ENCODE measurements at places on chromosomes 13 and 19.

DNA sequence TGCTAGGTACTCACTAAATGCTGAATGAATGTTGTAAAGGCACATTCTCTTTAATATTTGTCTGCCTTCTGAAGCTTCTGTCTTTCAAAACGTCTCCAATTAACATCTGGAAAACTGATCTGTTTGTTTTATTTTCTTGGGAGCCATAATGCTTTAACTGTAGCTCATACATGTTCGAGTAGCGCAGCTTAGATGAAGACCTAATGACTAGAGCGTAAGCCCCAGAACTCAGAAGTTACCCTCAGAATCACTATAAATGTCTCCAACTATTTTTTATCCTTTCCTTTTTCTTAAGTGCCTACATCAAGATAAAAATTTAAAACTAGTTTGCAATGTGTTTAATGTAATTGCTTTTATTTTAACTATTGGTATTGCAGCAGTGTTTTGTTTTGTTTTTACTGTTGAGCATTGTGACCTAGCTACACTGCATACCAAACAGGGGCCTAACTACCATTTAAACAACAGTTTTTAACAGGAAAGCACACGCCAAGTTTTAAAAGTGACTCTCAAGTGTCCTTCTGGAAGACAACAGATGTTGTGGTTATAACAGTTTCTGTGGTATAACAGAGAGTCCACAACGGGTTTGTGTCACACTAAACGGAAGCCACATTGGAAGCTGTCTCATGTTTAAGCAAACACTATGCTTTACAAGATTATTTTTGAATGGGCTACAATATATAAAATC is 42.0 kb downstream of the MRPL57 start:
- DNase-seq, result no peak

GRCh38 chr13:99228737-99229691 is 28.4 kb downstream of the UBAC2 start:
- DNase-seq, result no peak

GRCh38 chr13:74017301-74018061 is 116.7 kb downstream of the KLF12 start:
- no peak for DNase-seq

GRCh38 chr19:28504139-28504538 is 708.8 kb downstream of the UQCRFS1 start:
- no peak for DNase-seq

- DNase-seq, result no peak
Observed at GRCh38 chr13:113305208-113305607, 8.2 kb downstream of the LAMP1 start.

GRCh38 chr19:49189259-49189658 is 31.7 kb downstream of the TRPM4 start:
- DNase-seq, result no peak

DNA sequence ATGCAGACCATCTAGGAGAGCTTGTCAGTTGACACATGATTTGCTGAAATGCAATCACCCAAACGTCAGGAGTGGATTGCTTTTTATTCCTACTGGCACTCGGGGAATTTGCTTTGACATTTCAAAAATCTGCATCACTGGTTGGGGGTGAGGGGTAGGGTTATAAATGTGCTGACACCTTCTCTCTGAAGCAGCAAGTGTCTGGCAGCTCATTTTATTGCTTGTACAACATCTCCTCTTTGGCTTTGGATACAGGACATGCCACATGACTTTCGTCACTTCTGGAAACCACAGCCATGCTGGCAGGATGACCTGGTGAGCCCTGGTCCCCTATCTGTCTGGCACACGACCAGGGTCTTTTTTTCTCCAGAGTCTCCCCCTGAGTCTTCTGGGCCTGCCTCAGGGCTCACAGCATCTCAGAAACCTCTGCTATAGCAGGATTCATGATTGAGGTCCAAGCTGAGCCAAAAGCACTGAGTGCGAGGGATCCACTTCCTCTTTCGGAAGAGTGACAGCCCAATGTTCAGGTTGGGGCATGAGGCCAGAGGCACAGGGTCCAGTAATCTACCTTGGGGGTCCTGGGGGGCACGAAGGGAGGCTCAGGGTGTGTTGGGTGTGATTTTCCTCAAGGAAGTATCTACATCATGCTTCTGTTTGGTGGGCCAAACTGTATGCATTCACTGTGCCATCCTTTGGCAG is 60.1 kb downstream of the HSPH1 start:
- DNase-seq, result no peak

DNA sequence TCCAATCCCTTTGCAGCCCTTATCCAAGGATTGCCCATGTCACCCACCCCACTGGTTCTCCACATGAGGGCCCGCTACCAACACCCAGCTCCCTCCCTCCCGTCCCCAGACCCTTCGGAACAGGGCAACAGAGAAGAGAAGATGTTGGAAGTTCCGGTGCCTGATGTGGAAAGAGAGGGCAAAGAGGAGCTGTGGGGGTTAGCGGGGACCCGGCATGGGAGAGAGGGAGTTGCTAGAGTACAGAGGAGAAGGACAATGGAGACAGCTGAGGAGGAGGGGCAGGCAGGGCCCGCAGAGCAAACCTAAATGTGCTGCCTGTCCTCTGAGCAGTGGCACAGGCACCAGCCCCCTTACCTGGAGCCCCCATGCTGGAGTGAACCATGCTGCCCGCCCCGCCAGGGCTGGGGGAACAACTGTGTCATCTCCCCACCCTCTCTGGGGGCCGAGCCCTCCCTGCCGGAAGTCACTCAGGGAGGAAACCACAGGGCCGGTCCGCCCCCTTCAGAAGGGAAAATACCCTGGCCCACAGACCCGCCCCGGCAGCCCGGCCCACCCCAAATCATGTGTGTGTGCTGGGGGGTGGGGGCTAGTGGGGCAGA is at the start of gene POU2F2:
Gene POU2F2 (minus strand): TSS at position 417 of the 599 bp plus-strand sequence. CDS start 35 bp downstream, at position 382.
- DNase-seq, result peak; percentile 94

- DNase-seq, result peak; percentile 32
Observed at GRCh38 chr19:19403373-19403901, 2.0 kb upstream of the GATAD2A start.

DNA sequence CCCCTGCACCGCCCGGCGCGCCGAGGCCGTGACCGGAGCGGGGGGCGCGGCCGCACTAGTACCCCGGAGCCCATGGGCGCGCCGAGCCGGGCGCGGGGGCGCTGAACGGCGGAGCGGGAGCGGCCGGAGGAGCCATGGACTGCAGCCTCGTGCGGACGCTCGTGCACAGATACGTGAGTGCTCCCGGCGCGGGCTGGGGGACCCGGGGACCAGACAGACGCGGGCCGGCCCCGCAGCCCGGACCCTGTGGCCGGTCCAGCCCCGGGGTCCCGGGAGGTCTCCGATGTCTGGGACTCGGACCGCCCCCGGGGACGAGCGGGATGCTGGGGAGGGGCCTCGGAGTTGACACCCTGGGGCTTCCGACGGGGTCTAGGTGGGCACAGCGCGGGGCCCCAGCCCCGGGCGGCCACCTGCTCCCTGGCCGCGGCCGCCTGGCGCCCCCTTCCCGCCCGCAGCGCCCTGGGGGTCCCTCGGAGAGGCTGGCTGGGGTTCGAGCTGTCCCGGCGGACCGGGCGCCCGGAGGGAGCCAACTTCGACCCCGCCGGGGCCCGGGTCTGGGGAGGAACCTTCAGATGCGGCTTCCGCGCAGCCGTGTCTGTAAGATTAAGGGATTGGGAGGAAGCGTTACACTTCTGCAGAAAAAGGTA is 568 bp downstream of the ATP11A start:
- no peak for DNase-seq

GRCh38 chr19:40529093-40529954 is 47.3 kb upstream of the SHKBP1 start:
- DNase-seq, result peak; percentile 89

DNA sequence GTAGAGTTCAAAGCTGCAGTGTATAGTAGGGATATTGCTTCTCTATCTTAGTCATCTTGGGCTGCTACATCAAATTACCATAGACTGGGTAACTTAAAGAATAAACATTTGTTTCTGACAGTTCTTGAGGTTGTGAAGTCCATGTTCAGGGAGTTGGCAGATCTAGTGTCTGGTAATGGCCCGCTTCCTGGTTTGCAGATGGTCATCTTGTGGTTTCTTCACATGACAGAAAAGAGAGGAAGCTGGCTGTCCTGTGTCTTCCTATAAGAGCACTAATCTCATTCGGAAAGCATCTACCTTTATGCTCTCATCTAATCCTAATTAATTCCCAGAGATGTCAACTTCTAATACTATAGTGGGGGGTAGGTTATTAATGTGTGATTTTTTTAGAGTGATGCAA is 6.2 kb downstream of the ZNF763 start:
- no peak for DNase-seq

- DNase-seq, result no peak
Observed at GRCh38 chr19:46841458-46842083, 9.1 kb downstream of the AP2S1 start.

DNA sequence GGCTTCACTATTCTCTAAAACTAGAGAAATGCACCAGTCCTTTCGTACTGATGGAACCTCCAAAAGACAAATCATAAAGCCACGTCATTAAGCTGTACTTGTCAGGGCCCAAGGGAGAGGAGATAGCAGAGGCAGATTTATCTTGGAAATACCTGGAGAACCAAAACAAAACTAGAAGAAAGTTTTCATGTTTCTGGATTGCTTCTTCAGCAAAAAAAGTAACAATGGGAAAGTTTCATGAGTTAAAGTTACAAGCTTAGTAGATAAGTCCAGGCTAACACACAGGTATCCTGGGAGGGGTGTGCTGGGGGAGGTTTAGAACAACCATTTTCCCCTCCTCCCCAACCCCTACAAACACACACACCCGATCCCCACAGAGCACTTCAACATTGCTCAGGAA is 21.6 kb downstream of the RANBP3 start:
- no peak for DNase-seq

- DNase-seq, result no peak
Observed at GRCh38 chr19:17404621-17405249, 695 bp downstream of the BST2 start.

DNA sequence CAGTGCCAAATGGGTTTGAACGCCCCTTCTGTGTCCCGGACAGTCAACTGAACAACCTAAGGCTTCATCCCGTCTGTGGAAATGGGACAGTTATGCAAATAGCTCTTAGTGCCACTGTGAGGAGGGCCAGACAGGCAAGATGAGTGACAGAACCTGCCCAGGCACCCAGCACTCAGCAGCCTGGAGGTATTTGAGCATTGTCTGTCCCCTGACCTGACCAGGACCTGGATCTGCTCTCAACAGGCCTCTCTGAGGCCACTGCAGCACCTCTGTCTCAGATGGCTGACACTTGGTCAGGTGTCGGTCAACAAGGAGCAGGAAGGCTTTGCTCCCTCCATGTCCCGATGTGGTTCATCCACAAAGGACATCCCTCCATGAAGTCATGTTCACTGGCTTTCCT is 67.9 kb downstream of the CCDC70 start:
- no peak for DNase-seq

DNA sequence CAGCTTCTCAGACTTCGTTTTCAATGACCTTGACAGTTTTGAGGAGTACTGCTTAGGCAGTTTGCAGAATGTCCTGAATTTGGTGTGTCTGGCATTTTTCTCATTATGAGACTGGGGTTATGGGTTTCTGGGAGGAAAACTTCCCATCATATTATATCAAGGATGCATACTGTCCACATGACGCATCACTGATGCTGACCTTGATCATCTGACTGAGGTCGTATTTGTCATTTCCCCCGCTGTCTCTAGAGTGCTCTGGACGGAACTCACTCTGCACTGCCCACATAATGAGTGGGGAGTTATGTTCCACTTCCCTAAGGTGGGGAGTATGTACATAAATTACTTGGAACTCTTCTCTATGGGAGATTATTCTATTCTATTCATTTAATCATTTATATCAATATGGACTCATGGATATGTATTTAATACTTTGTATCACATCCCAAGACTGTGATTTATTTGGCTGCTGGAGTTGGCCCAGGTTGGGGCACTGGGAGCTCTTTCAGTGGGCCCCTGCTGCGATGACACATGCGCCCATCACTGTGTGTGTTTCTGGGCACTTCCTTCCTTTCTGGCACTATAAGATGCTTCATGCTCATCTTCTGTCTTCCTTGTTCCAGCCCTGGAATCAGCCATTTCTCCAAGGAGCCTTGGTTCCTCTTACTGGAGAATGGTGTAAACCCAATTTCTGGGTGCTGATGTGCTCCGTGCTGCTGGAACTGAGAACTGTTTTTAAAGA is 138.6 kb downstream of the MIPEP start:
- DNase-seq, result no peak

DNA sequence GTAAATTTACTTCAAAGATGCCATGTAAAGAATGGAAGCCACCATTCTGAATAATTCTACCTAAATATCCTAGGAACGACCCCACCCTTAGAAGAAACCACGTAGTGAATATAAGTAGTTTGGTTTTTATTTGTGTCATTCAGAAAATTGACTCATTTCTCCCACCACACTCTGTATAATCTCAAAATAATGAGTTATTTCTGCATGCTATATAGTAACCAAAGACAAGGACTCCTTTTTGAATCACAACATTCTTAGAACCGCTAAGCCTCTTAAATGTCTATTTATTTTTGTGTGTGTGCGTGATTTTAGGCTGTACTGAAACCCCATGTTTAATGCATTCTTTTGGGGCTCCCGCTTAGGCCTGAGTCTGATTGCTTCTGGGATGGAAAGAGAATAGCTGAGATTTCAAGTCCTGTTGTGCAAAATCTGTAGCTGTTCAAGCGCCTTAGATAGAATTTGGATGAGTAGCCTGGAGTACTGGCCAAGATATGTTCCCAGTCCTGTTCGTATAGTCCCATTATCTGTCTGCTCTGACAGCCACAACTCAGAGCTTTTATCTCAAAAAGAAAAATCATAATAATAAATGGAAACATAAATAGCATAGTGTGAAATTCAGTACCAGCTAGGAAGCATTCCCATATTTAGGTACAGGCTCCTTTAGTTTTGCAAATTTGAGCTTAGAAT is 532.4 kb upstream of the NBEA start:
- DNase-seq, result no peak

DNA sequence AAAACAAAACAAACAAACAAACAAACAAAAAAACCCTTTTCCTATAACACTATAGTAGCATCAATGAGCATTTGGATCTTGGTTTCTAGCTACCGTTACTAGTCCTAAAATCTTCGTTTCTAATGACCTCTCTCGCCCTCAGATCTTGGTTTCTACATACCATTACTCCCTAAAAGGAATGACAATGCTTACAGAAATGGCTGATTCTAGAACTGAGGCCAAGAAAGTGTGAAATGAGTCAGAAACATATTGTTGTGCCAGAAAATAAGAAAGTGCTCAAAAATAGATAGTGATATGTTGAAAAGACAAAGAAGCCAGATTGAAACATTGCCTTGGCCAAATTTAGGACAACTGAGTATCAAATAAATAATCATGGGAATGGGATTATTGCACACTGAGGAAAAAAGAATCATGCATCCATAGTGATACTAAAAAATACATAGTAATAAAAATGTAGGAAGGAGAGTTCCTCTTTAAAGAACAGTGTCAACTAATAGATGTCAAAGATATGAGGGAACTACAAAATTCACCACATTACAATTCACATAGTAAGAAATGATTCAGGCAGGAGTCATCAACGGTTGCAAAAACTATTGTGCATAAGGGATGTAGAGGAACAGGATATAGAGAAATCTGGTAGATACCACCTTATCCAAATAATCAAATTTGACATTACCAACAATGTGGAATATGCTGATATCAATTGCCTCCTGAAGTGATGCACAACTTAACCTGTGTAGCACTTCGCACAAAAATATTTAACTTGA is 386.6 kb downstream of the DIAPH3 start:
- no peak for DNase-seq
